ENCODE measurements at places on chromosomes 7 and 10.

GRCh38 chr7:43553999-43554398 is 28.9 kb upstream of the STK17A start:
- DNase-seq: no peak

GRCh38 chr10:2951235-2951835 is 116.0 kb upstream of the PFKP start:
- no peak for DNase-seq

- no peak for DNase-seq
Observed at GRCh38 chr7:57201021-57201894, 69.0 kb upstream of the ZNF479 start.

DNA sequence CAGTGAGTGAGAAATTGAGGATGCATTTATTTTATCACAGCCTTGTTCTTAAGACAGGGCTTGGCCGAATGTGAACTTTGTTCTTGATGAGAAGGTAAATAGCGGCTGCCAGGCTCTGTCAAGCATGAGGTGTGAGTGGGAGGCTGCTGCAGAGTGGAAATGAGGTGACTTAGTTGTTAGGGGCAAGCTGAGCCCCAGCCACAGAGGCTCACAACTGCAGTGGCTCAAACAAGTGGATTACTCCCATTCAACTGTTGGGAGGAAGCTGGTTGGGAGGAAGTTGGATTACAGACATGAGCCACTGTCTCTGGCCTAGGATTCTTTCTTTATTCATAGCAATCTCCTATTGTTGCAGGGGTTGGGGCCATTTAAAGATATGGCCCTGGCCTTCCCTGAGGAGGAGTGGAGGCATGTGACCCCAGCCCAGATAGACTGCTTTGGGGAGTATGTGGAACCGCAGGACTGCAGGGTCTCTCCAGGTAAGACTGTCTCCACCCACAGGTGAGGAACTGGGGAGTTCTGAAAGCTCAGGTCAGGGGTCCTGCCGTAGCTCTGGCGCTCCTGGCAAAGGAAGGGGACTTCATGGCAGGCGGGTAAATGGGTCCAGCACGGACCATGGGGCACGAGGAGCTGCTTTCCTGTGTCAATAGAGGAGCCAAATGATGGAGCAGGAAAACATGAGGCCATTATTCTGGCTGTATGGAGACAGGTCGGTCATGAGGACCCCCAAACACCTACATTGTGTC is 7.1 kb downstream of the ZSCAN25 start:
- no peak for DNase-seq

DNA sequence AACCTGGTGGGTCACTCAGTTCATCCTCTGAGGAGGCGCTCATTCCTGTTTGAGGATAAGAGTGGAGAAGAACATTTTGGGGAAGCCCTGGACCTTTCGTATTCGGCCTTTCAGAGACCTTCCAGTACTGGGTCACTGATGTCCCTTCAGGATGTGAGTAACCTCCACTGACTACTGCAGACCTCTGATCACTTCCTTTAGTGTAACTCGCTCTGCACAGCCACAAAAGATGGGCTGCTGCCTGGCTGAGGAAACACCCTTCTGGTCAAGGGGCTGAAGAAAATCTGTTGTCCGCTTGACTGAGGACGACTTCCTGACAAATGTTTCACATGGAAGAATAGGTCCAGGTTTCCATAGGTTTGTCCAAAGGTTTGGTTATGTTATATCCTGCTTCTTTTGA is 15.9 kb upstream of the TBXAS1 start:
- no peak for DNase-seq

- DNase-seq: no peak
Observed at GRCh38 chr10:86290933-86291615, 75.5 kb downstream of the GRID1 start.

DNA sequence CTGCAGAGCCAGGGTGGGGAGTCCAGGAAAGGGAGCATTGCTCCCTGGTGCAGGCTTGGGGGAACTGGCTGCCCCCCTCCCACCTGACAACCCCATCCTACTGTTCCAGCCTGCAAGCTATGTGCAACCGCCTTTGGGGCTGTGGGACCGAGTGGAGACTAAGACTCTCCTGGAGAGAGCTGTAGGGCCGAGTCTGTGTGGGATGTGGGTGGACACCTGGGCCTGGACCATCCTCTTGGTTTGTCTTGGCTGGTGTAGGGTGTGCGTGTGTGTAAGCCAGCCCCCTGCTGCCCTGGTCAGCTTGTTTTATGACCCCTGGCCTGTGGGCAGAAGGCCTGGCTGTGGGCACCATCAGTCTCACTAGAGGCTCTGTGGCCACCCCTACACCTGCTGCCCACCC is 1.6 kb upstream of the RAMP3 start:
- DNase-seq: no peak

DNA sequence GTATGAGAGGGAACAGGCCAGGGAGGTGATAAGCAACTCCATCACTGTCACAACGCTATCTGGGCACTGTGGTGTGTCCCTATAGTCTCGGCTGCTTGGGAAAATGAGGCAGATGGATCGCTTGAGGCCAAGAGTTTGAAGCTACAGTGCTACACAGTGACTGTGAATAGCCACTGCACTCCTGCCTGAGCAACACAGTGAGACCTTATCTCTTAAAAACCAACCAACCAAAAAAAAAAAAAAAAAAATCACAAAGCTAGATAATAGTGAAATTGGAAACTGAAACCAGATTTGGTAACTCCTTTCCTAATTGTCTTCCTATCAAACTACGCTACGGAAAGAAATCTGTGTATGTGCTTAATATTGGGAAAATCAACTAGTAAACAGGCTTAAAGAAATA is 14.1 kb downstream of the MICU1 start:
- DNase-seq: no peak

- no peak for DNase-seq
Observed at GRCh38 chr10:130188195-130189175, 52.3 kb downstream of the GLRX3 start.

DNA sequence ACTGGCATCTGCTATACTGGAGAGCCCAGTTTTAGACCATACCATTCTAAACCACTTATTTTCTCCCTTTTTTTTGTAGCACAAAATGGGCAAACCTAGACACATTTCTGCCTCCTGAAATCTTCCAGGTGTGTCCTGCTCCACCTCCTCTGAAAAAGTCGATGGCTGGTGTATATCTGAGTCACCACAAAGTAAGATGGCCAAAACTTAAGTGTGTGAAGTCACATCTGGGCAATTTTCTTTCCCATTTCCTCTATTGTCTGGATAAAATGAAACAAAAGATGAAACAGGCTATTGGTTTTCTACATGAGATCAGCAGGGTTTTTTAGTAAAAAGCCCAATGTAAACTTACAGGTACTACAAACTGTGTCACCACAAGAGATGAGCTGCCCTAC is 65.5 kb downstream of the OSBPL3 start:
- no peak for DNase-seq

GRCh38 chr7:16818732-16819131 is 13.9 kb upstream of the AGR2 start:
- DNase-seq: no peak

DNA sequence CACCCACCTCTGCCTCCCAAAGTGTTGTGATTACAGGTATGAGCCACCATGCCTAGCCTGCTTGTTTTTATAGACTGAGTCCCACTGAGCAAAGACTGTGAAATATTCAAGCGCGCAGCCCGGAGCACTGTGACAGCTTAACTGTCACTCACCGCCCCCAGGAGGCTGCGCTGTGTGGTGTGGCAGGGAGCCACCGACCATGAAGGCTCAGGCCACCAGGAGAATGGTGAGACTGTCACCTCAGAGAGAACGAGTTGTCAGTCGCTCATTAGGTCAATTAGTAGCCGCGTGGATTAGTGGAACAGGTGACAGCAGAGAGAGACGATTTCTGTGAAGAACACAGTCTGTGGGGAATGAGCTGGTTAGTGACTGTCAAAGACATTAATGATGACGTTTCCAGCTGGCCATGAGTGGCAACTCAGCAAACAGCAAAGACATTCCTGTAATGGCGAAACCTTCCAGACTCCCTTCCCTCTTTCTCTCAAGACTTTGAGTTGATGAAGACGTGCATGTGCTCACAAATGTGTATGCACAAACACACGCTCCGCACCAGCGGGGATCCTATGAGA is 64.5 kb downstream of the CYCS start:
- DNase-seq: no peak

- DNase-seq: no peak
Observed at GRCh38 chr10:63666836-63667383, 145.7 kb downstream of the REEP3 start.

GRCh38 chr7:64811767-64812166 is 17.5 kb downstream of the ZNF138 start:
- no peak for DNase-seq

GRCh38 chr10:127888521-127889312 is 4.0 kb downstream of the CLRN3 start:
- DNase-seq: no peak

- no peak for DNase-seq
Observed at GRCh38 chr7:518630-519483, 789 bp downstream of the PDGFA start.

DNA sequence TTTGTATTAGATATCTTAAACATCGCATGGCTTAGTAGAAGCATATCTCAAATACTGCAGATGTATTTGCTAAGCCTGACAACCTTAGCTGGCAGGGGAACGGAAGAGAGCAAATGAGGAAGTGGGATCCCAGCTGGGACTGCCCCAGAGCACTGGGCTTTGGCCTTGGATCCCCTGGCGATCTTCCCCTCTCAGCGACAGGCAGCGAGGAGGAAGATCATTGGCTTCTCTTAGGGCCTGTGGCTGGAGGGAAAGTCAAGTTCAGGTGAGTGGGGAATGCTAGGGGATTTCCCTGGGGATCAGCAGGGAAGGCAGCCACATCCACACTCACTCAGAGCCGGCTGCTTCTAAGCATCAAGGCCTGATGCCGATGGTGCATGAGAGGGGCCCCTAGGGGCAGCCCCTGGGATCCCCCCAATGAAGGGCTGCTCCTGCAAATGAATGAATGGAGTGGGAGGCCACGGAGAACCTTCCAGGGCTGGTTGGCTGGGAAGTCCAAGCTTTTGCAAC is 42.0 kb downstream of the LYZL2 start:
- no peak for DNase-seq

- no peak for DNase-seq
Observed at GRCh38 chr7:129468087-129468486, 33.9 kb downstream of the STRIP2 start.

DNA sequence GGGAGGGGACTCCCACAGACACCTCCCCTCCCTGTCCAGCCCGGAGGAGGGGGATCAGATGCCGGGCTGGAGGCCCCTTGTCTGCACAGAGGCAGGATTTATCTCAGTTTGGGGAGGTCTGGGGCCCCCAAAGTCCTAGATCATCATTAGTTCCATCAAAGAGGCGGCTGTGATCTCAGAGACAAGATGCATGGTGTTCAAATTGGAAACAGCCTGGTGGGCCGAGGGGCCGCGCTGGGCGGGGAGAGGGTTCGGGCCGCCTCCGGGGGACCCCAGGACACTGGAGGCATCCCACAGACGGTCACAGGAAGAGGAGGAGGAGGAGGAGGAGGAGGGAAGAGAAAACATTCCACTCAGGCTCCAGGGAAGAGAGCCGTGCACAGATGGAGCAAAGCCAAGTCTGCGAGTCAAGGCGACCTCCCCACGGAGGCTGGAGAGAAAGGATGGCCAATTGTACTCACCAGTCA is 69.5 kb upstream of the CUX1 start:
- DNase-seq: no peak

DNA sequence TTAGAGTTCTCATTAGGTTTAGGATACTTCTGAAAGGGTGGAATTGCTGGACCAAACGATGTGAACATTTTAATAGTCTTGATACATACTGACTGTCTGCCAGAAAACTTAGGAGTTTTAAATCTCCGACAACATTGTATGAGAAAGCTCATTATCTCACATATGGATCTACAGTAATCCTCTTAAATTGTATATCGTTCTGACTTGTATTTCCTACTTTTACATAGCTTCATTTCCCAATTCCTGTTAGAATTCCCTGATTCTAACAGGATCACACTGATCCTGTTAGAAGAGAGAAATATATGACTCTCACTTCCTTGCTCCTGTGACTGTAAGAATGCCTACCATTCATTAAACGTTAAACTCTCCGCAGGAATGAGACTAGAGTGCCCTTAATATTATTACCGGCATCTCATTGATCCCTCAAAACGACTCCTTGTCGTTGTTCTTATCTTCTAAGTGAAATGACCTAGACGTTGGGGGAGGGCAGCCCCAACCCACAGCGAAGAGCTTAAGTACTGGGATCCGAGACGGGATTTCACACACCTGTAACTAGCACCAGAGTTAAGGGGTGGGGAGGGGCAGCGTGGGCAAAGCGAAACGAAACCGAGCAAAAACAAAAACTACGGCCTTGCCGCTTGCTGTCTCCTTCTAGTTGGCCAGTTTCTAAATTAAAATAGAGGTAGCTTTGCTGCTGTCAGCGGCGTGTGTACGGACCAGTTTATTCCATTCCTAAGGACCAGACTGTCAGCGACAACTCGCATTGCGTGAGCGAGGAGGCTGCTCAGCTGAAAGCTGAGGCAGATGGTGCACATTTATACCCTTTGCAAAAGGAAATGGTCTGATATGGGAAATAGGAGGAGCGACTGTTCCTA is 678 bp upstream of the TMEM106B start:
- peak; percentile 21 for DNase-seq

DNA sequence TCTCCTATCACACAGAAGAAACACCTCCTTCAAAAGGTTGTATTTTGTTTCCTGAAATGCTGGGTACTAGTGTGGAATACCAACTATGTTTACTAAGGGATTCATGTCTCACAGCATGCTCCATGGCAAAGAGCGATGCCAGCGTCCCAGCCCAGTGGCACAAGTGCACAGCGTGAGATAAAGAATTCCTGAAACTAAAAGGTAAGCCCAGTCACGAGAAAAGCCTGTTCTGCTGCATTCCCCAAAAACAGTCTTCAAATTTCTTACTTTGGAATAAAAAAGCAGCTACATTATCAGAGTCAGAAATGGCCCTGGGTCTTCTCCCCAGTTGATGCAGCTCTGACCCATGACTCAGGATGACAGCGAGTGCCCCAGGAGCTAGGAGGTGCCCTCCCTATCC is 53.1 kb upstream of the DDC start:
- DNase-seq: no peak

DNA sequence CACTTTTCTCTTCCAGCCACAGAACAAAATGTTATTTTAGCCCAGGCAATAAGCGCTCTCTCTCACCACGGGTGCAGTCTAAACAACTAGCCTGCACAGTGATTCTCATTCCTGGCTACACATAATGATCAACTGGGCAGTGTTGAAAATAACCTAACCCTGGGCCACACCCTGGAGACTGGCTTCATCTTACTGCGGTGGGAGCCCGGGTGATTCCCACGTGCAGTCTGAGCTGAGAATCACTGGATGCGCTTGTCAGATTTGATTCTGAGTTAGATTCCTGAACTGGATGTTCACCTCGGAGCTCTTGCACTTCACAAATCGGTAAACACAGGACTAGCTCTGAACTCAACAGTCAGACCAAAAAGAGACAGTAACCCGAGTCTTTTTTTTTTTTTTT is 14.9 kb downstream of the ZC3HAV1 start:
- DNase-seq: no peak

DNA sequence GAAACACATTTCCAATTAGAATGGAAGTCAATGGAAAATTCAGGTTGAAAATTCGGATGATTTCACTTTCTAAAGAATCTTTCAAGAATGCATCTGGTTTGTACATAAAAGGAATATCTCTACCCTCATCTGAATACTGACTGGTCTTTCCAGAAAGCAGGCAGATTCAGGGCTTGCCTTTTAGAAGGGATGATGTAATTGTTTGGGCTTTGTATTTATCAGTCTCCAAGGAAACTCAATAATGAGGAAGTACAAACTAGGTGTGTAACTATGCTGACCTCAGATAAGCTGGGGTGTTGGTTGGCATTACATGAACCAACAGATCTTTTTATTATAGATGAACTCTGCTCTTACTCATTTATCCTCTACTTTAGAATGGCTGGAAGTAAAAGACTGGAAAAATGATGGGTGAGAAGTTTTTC is 24.1 kb downstream of the PDLIM1 start:
- DNase-seq: no peak
